ENCODE measurements at places on chromosomes 12 and 14.
A peak's percentile ranks its signal among the peaks of the same experiment; 100 is the strongest.

DNA sequence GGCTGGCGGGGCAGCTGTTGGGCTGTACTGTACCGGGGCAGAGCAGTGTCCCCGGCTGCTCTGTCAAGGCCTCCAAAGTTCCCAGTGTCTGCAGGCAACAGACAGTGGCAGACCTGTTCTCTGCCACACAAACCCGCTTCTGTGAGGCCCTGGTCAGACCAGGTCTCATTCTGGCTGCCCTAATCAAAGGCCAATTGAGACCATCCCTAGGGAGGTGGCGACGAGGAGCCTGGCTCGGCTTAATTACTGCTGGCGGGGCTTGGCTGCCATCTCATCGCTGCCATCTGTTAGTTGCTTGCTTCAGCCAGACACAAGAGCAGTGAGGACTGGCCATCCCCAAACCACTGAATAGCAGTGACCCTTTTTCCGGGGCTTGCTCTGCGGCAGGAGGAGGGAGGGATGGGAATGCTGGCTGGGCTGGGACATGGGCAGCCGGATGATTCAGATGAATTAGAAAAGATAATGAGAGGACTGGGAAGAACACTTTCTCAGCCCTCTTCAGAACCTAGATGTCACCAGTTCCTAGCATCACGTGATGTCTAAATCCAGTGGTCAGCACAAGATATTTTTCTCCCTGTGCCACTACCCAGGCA lies 24.5 kb downstream of the ERG28 start:
- DNase-seq, result peak; percentile 55

GRCh38 chr12:80710727-80711449 lies 3.5 kb downstream of the MYF6 start:
- no peak for DNase-seq

GRCh38 chr12:13562915-13563742 lies 366.6 kb downstream of the EMP1 start:
- no peak for DNase-seq

DNA sequence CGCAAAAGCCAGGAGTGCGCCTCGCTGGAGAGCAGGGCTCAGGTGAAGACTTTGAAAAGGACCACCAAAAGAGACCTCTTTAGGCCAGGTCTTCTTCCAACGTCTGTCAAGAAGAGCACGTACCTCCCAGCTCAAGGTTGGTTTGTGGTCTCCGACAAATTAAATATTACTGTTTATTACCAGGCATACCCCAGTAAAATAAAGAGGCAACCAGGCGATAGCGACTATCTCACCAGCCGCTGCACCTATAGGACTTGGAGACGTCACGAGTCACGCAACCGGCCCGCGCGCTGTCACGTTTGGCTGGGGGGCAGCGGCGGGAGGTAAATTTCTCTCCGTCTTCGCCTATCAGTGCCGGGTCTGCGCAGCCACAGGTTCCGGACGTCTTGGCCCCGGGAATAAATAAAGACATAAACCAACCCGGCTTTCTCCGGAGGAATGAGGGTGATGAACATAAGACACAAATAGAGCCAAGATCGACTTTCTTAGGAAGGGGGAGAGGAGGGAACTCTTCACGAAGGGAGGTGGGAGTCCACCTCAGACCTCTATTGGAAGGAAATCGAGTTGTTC lies 2.0 kb upstream of the TBX5 start:
- DNase-seq, result peak; percentile 64

DNA sequence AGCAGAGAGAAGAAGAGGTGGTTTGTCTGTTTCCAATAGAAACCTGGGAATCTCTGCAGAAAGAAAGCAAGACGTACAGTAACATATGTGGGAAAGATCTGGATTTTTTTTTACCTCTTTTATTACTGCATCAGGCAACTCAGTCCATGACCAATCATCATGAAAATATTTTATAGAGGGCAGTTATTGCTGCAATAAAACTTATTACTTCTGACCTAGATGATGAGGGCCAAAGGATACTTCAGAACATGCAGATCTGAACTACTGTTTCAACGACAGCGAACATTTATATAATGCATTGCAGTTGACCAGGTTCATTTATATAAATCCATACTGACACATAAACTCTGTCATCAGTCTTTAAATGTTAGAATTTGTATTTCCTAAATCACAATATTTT lies 67.7 kb downstream of the STAB2 start:
- DNase-seq, result no peak

DNA sequence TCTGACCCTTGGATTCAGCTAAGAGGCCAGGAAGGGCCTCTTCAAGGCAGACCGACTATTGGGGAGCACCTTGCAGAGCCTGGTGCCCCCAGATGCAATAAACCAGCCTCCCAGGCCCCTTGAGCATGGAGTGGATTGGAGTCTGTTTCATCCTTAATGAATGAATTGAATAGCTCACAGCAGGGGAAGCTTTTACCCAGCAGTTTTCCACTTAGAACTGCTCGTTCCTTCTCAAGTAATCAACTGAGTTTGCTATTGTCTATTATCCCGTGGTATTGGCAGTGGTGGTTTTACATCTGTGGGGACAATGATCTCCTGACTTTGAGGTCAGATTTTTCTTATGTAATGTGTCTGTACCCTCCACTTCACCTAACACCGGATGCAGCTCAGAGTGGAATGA lies 197.6 kb downstream of the AACS start:
- DNase-seq, result no peak

DNA sequence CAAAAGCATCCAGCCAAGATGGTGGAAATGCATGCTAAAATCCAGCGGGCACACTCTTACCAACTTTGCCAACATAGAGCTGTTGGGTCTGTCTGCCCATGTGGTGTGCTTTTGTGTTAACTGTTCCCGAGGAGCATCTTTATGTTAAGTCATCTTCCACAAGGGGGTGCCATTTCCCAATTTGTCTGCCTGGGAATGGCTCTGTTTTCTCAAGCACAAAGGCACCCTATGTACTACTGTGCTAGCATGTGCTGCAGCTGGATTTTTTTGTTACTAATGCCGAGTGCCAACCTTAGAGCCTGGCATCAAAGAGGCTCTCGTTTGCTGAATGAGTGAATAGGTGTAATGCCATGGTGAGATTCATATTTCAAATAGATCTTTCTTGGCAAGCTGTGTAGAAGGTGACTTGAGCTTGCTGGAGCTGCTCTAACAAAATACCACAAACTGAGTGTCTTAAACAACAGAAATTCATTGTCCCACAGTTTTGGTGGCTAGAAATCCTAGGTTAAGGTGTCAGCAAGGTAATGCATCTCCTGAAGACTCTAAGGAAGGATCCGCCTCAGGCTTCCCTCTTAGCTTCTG lies 74.3 kb downstream of the TRHDE start:
- peak; percentile 61 for DNase-seq

DNA sequence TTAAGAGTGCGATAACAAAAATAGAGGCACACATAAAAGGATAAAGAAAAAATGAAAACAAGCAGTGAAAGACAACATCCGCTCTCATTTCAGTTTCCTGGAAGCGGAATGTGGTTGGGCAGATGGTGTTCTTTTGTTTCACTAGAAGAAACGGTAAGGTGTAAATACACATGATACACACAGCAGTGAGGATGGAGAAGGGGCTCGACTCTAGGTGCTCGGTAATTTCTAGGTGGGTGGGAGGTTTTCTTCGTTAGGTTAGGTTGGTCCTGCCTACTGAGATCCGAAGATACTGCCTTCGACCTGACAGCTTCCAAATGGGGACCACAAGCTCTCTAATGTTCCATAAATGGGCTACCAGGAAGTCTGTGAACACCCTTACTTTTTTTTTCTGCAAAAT lies 1082.5 kb downstream of the BCL11B start:
- no peak for DNase-seq

DNA sequence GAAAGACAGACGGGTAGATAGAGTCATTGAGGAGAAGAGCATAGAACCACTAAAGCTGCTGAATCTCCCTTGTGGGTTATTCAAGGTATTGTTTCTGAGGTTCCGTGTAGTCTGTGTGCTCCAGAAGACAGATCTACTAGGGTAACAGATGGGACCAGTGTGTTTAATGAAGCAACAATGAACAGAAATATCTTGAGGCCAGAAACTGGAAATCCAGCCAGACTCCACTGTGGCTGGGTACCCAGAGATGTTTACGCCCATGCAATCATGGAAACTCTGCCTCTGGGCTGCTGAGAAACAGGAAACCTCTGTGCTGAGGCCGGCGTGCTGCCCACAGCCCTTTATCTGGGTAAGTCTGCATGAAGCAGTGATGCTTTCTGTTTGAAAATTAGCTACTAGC lies 8.3 kb downstream of the PROX2 start:
- DNase-seq, result no peak

GRCh38 chr14:23562822-23563472 lies 4.6 kb downstream of the AP1G2 start:
- peak; percentile 56 for DNase-seq

DNA sequence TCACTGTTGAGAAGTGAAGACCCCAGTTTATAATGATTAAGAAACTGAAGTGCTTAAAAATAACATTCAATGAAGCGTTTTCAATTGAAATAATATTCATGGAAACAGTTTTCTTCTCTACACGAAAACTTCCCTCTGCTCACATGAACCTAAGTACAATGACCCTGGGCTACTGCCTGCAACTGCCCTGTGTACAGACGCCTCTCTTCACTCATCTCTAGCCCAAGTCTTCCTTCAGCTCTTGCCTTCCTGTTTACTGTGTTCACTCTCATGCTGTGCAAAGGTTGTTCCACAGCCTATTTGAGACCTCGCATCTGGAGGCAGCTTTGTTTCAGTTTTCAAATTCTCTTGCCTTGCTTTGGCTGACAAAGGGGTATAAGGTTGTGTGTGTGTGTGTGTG lies 100.8 kb downstream of the GRIN2B start:
- DNase-seq, result no peak
